Fibroblast of the aortic adventitia (primary cell): ENCODE measurements at places on chromosomes 6 and 20. TPM values are rescaled to one million over a fixed set of nuclear protein-coding genes. Genes with fewer than 3 reads are reported as not detected.

The CRYBG1 gene
- total RNA-seq, result 19.3 and 105 TPM in 2 replicates

The GPR63 gene
- under 0.01 and 0.27 TPM in 2 replicates for total RNA-seq

The TNFRSF21 gene
- 13.8 and 17.7 TPM in 2 replicates for total RNA-seq

The ACTR5 gene
- total RNA-seq, result 2.9 and 4.6 TPM in 2 replicates

The COL21A1 gene
- total RNA-seq, result 29.0 and 29.5 TPM in 2 replicates

The DEFB124 gene
- total RNA-seq, result not detected in 2 replicates

The PSMG4 gene
- 11.9 and 15.4 TPM in 2 replicates for total RNA-seq

The CLPSL2 gene
- not detected in 2 replicates for total RNA-seq

The BCAS1 gene
- 0.09 and 2.3 TPM in 2 replicates for total RNA-seq

The GRM1 gene
- total RNA-seq, result under 0.01 and 0.09 TPM in 2 replicates

The OLIG3 gene
- 0.74 TPM in 1 of 2 replicates, not detected in the other for total RNA-seq

The NRSN1 gene
- total RNA-seq, result not detected in 2 replicates

The LAMA4 gene
- 306 and 904 TPM in 2 replicates for total RNA-seq

The SMOC2 gene
- 0.09 TPM in 1 of 2 replicates, not detected in the other for total RNA-seq

The HLA-DQB2 gene
- total RNA-seq, result not detected in 2 replicates

The BANF2 gene
- not detected in 2 replicates for total RNA-seq

The COL10A1 gene
- not detected in 2 replicates for total RNA-seq

The RRAGD gene
- total RNA-seq, result 1.4 and 15.1 TPM in 2 replicates

The NFATC2 gene
- total RNA-seq, result 0.36 and 0.41 TPM in 2 replicates

The DSE gene
- 50.7 and 61.2 TPM in 2 replicates for total RNA-seq

The SIRPD gene
- total RNA-seq, result not detected in 2 replicates

The UBE2C gene
- 0.49 and 53.3 TPM in 2 replicates for total RNA-seq

The TGM2 gene
- total RNA-seq, result 6.0 and 117 TPM in 2 replicates

The PNISR gene
- total RNA-seq, result 60.4 and 69.4 TPM in 2 replicates

The RBM24 gene
- 0.65 and 1.9 TPM in 2 replicates for total RNA-seq

The CD109 gene
- total RNA-seq, result 39.2 and 170 TPM in 2 replicates

The TRPC4AP gene
- 53.0 and 91.7 TPM in 2 replicates for total RNA-seq

The MUC21 gene
- total RNA-seq, result not detected in 2 replicates

The DAAM2 gene
- 3.4 and 11.5 TPM in 2 replicates for total RNA-seq

The MDFI gene
- total RNA-seq, result 0.09 TPM in 1 of 2 replicates, not detected in the other

The BAK1 gene
- 5.2 and 9.9 TPM in 2 replicates for total RNA-seq

The PDE10A gene
- total RNA-seq, result 6.1 and 12.7 TPM in 2 replicates

The FILIP1 gene
- total RNA-seq, result 0.45 and 5.5 TPM in 2 replicates

The ADGB gene
- not detected in 2 replicates for total RNA-seq

The RGS19 gene
- 4.8 and 9.8 TPM in 2 replicates for total RNA-seq

The FAM83C gene
- not detected in 2 replicates for total RNA-seq

The C20orf141 gene
- not detected in 2 replicates for total RNA-seq

The CGAS gene
- total RNA-seq, result 5.4 and 7.2 TPM in 2 replicates

The PROKR2 gene
- total RNA-seq, result not detected in 2 replicates

The SLC4A11 gene
- total RNA-seq, result 0.49 and 0.63 TPM in 2 replicates

The MYLK2 gene
- 0.18 TPM in 1 of 2 replicates, not detected in the other for total RNA-seq

The DNAAF9 gene
- total RNA-seq, result 9.6 and 13.3 TPM in 2 replicates

The MYB gene
- total RNA-seq, result 0.54 and 1.6 TPM in 2 replicates

The ROS1 gene
- total RNA-seq, result 0.18 TPM in 1 of 2 replicates, not detected in the other

The PSORS1C2 gene
- total RNA-seq, result not detected in 2 replicates

The BPIFB1 gene
- total RNA-seq, result not detected in 2 replicates

The PRSS16 gene
- not detected in 2 replicates for total RNA-seq

The NRN1 gene
- 0.65 TPM in 1 of 2 replicates, not detected in the other for total RNA-seq

The SGK2 gene
- total RNA-seq, result 0.09 TPM in 1 of 2 replicates, not detected in the other

The C20orf204 gene
- 1.6 and 2.1 TPM in 2 replicates for total RNA-seq

The DNMT3B gene
- total RNA-seq, result 1.1 and 3.3 TPM in 2 replicates

The CCHCR1 gene
- 21.1 and 42.0 TPM in 2 replicates for total RNA-seq

The BPIFB4 gene
- total RNA-seq, result not detected in 2 replicates

The PRR18 gene
- total RNA-seq, result not detected in 2 replicates
